ENCODE measurements at places on chromosomes 4 and X.
A peak's percentile ranks its signal among the peaks of the same experiment; 100 is the strongest.

GRCh38 chrX:103535206-103535605 lies 15.9 kb upstream of the RAB40A start:
- no peak for DNase-seq

DNA sequence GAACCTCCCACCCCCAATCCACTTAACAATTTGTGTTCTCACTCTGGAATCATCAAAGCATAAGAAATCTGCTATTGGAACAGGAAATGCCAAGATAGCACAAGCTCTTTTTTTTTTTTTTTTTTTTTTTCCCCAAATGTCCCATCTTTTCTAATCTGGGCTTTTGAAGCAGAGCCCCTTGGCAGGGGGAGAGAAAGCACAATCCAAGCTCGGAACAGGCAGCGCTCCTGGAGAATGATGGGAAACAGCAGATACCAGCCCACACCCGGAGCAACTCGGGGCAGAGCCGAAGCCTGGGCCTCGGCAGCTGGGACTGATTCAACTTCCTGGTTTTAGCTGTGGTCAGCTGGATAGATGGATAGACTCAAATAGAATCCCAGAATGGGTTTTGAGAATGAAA lies 235.1 kb downstream of the QDPR start:
- DNase-seq: no peak

GRCh38 chrX:2397229-2398063 lies 103.3 kb downstream of the DHRSX start:
- no peak for DNase-seq

DNA sequence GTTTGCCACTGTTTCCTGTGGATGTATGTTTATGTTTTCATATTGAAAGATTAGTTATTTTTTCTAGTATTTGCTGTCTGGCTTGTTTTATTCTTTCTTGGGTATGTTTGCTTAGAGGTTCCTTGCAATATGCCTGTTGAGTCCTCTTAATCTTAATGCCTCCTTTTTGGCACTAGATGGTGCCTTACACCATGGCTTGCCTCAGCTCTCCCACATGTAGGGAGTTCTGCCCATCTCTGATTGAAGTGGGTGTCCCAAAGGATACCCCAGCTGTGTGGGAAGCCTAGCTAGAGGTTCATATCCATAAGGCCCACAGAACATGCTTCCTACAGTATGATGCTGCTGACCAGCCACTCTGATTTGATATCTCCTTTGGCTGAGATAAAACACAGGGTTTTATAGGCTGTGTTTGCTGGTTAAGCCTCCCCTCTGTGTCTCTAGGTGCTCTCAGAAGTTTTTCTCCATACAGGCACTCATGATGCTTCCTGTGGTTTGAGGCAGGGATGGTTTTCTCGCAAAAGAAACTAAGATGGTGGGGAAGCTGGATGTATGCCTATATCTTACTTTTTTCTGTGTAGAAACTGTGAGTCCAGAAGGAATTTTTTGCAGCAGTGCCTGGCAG lies 162.4 kb downstream of the ASB9 start:
- DNase-seq: no peak

DNA sequence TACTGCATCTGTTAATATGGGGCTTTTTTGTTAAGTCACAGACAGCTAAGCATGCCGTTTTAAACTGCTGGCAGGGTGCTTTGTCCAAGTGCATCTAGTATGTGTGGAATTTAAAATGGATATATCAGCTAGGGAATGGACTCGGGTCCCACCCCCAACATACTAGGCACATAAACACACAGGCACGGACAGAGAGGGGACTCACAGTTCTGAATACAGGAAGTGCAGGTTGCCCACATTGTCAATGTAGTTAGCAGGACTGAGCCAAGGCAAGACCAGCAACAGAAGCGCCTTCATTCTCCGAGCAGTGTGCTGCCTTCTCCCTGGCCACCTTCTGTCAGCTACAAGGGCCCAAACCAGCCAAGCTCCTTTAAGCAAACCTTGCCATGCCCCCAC lies 33.6 kb downstream of the LNX1 start:
- no peak for DNase-seq

GRCh38 chrX:154029439-154029838 lies 9.7 kb upstream of the IRAK1 start:
- DNase-seq: no peak

GRCh38 chrX:38379088-38379487 lies 26.7 kb downstream of the OTC start:
- no peak for DNase-seq

DNA sequence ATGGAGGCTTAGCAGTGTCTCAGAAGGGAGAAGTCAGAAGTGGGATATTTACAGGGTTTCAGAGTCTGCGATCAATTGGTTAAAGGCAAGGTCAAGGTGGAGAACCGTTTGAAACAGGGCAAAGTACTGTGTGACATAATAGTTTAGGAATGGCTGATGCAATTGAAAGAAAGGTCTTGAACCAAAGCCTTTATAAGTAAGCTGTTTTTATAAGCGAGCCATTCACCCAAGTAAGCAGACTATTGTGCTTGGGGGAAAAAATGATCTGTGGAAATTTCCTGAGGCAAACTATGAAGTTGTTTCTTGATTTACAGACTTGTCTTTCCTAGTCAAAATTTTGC lies 327.3 kb downstream of the CAMK2D start:
- DNase-seq: no peak

GRCh38 chr4:127400731-127401346 lies 231.9 kb upstream of the INTU start:
- no peak for DNase-seq

DNA sequence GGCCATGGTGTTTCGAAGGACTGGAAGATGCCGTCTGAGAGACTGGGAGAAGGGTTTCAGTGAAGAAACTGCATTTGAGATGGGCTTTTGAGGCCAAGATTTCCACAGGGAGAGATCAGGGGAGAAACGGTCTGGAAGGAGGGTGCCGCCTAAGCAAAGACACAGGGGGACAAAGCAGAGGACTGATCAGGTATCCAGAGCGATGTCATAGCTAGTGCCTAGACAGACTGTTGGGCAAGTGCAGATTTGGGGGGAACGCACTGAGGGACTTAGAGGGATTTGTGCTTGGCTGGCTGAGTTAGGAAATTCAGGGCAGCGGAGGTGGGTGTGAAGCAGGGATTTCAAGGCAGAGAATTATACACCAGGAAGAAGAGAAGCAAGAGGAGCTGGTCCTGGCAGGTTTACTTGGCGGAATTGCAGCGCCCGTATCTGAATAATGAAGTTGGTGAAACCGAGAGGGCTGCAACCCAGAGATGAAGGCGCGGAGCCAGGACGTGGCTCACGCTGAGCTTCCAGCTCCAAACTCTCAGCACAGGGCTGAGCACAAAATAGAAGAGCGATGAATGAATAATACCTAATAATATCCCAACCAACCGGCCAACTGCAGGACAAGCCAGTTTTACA lies 106.9 kb downstream of the MAML3 start:
- no peak for DNase-seq

GRCh38 chr4:141467225-141467624 lies 169.2 kb upstream of the IL15 start:
- DNase-seq: no peak

- no peak for DNase-seq
Observed at GRCh38 chr4:74123065-74123728, 24.2 kb upstream of the CXCL2 start.

- no peak for DNase-seq
Observed at GRCh38 chr4:180550106-180550505, 1693.1 kb upstream of the TENM3 start.

- DNase-seq: no peak
Observed at GRCh38 chr4:183264614-183265013, 55.5 kb downstream of the CLDN22 start.

DNA sequence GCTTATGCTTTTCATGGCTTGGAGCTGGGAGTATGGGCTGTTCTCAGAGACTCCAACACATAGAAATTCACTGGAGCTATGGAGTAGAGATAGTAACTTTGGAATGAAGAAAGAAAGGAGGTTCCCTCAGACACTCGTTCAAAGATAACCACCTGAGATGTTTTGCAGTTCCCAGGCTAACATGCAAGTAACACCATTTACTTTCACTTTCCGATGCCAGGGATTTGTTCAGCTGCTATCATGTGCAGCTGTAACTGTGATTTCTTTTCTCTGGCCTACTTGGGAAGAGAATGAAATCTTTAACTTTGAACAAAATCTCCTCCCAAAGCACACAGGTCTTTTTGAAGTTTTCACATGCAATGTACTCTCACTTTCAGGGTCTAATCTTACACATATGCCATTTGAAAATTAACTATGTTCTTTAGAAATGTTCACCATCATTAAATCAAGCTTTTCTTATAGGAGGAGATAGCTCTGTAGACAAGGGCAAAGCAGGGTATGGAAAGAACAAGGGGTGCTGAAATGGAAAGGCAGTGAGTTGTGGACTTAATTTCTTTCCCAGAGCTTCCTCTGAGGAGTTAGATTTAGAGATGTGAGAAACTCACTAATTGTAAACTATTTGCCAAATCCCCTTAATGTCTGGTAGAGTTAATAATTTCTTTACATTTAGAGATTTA lies 514.3 kb downstream of the PDHA2 start:
- DNase-seq: no peak

DNA sequence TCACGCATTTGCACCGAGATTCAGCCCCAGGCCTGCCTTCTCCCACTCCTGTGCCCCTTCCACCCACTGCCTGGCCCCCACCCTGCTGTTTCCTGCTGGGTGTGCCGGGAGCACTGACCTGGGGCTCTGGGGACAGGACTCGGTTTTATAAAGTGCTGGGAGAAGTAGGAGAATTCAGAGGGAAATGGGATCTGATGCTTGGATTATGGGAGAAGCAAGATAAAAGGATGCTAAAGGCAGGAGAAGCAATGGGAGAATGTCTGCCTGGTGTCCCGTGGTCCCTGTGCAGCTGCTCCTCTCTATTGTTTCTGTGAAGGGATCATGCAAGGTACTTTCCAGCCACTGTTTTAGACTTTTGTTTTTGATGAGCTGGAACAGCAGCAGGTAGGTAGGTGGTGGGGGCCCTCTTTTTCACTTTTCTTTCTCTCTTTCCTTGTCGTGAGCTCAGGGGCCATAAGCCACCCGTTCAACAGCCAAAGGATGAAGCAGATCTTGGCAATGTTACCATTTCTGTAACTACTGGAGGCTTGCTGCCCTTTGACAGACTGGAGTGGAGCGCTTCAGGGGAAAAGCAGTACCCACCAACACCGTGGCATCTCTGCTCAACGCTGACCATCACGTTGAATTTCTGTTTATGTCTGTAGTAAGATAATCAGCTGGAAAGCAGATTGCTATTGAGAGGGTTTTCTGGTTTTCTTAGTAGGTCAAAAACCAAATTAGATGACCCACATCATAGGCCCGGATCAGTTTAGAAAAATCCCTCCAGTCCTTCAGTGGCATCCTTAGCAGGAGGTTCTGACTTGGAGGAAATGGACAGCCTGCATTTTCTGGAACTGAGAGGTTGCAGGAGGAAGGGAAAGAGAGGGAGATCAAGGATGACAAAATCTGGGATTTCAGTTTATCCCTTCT lies 63.8 kb upstream of the ENPP6 start:
- peak; percentile 9 for DNase-seq

DNA sequence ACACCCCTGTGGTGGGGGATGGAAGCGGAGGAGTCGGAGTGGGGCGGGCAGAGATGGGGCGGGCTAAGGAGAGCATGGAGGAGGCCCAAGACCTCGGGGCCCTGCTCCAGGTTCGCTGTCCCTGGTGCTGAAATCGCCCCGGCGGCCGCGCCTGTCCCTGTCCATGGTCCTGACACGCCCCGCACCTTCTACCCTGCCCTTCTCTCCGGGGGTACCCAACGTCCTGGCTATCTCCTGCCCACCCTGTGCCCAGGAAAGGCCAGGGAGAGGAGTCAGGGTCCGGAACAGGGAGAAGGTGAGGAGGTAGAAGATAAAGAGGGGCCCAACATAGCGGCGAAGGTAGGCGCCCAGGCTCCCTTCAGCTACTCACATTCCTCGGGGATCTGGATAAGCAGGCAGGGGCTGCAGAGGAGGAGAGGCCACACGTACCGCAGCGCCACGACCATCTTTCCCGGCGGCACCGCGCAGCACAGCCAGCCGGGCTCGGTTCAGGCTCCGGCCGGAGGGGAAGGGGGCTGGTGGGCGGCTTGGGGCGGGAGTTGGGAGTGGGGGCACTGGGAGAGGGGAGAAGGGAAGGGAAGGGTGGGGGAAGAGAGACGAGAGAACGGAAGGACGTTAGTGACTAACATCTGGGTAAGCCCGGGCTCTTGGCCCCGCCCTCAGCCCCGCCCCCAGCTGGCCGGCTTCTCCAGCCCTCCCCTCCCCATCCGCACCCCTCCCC lies 10.4 kb downstream of the L1CAM start:
- peak; percentile 55 for DNase-seq

- no peak for DNase-seq
Observed at GRCh38 chr4:153112041-153112441, 92.2 kb upstream of the TRIM2 start.

GRCh38 chr4:6563935-6564645 lies 10.9 kb upstream of the MAN2B2 start:
- no peak for DNase-seq

- DNase-seq: no peak
Observed at GRCh38 chr4:188839704-188840103, 700.5 kb downstream of the TRIML1 start.

DNA sequence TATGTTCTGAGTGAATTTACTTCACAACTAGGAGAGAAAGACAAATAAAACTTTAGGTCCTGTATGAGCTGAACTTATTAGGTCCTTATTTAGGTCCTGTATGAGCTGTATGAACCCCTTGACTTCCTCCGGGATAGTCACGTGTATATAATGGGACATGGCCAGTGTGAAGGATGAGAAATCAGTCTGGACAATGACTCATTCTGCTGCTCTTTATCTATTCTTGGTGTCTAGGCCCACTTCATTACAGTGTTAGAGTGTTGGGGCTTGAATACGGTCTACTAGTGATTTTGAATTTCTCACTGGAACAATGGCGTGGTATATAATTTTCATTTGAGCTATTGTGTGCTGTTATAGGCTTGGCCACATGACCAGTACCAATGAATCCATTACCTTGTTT lies 21.9 kb downstream of the STK26 start:
- no peak for DNase-seq

DNA sequence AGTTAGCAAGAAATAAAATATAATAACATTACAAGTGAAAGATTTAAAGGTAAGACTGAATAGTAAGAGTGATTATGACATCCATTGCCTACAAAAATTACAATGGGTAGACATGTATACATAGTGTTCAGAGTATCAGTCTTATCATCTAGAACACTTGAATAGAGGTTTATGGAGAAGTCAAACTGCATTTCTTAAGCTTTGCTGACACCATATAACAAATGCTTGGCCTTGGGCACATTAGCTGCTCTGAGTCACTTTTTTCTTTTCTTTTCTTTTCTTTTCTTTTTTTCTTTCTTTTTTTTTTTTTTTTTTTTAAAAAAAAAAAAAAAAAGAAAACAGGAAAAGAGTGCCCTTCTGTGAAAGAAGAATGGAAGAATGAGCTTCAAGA lies 220.0 kb downstream of the SPCS3 start:
- DNase-seq: no peak

GRCh38 chrX:38275615-38276014 lies 51.7 kb downstream of the RPGR start:
- DNase-seq: no peak

- DNase-seq: no peak
Observed at GRCh38 chr4:105709081-105709450, 482 bp downstream of the GSTCD start.

- no peak for DNase-seq
Observed at GRCh38 chrX:48713847-48714246, 17.3 kb downstream of the SUV39H1 start.

- no peak for DNase-seq
Observed at GRCh38 chr4:85595098-85595775, 120.3 kb downstream of the ARHGAP24 start.

- no peak for DNase-seq
Observed at GRCh38 chr4:139243448-139244365, 36.3 kb downstream of the MGARP start.

GRCh38 chr4:107120661-107121060 lies 84.5 kb upstream of the DKK2 start:
- DNase-seq: no peak
